ENCODE measurements at places on chromosomes 2 and 18.

DNA sequence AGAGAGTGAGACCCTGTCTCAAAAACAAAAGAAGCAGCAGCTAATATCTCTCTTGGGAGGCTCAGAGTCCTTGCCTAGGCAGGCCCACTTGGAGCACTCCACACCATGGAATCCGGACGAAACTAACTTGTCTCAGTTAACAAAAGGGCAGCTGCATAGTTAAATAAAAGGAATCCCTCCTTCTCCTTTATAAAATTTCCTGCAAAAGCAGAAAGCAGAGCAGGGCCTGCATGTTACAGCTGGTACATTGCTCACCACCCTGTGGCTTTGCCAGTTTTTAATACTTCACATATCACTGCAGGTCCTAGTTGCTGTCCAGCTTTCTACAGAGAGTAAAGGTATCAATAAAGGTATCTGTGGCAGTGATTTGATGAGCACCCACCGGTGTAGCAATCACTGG lies 93.6 kb downstream of the ASAP2 start:
- DNase-seq = no peak

- no peak for DNase-seq
Measured at GRCh38 chr18:54080858-54081257, 143.6 kb downstream of the MBD2 start.

DNA sequence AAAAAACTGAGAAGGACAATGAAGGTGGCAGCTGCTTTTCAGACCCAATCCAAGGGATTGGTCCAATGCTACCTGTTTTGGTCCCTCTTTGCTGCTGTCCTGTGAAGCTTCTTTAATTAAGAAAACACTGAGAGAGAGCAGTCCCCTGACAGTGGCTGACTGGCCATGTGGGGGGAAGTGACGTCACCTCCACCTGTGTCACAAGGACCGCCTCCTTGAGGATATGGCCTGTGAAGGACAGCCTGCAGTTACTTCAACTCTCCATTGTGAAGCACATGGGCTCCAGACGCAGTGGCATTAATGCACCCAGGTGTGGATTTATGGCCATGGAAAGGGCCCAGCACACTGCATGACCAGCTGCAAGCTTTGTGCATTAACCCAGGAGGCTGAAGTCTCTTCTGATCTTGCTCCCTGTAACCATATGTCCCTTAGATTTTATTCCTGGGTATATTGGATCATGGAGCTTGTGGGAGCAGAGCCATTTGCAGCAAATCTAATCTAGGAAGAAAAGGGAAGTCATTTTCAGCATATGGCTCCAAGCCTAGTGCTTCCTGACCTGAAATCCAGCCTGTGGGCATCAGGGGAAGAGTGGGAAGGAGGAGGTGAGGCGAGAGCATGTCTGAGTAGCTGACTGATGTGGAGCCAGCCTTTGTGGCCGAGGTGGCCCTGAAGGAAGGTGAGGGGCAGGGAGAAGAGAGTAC lies 32.2 kb downstream of the KIF5C start:
- DNase-seq = no peak

DNA sequence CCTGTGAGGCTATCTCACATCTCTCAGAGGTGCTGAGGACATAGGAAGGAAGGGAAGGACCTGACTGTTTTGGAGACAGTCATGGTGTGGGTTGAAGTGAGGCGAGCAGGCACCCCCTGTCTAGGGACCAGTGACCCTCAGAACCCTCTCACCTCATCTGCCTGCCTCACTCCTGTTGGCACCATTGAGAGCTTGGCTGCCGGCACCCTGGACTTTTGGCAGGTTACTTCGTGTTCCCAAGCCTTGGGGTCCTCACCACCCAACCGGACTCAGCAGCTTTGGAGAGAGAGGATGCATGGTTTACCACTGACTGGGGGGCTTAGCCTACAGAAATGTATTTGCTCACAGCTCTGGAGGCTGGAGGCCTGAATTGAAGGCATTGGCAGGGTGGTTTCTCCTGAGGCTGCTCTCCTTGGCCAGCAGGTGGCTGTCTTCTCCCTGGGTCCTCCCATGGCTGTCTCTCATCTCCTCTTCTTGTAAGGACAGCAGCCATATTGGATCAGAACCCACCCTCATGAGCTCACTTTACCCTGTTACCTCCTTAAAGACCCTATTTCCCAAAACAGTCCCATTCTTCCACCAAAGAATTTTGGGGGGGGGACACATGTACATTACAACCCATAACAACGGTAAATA lies 142.0 kb downstream of the TSN start:
- peak; percentile 38 for DNase-seq

- no peak for DNase-seq
Measured at GRCh38 chr2:16034975-16035746, 94.8 kb downstream of the MYCN start.

DNA sequence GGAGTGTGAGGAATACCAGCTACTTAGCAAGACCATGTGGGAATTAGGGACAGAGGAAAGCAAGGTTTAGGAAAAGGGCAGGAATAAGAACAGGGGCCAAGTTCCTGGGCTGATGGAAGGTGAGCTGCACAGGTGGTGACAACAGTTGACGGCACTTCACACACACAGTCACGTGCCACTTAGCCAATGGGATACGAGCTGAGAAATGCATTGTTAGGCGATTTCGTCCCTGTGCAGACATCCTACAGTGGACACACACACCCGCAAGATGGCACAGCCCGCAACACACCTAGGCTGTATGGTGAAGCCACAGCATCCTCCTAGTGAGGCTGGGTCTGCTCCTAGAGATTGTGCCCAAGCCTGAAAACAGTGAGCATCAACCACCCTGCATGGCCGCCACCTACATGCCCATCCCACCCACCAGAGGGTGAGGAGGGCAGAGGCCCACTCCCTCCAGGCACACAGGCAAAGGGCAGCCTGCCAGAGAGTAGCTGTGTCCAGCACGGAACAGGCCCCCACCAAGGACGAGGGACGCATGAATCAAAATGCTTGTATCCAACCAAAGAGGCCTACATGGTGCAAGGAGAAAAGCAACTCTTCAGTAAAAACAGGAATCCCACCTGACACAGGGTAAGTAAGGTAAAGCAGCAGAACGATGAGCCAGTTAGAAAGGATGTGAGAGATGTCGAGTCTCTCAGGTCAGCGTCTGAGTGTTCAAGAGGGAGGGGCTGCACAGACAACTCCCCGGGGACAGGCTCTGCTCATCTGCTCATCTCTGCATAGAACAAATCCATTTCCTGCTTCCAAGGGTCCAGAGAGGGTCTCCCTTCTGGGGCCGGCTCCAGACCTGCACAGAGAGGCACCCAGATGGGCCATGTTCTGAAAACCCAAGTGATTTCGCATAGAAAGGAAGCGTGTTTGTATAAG lies 51.3 kb downstream of the ZNF516 start:
- no peak for DNase-seq

DNA sequence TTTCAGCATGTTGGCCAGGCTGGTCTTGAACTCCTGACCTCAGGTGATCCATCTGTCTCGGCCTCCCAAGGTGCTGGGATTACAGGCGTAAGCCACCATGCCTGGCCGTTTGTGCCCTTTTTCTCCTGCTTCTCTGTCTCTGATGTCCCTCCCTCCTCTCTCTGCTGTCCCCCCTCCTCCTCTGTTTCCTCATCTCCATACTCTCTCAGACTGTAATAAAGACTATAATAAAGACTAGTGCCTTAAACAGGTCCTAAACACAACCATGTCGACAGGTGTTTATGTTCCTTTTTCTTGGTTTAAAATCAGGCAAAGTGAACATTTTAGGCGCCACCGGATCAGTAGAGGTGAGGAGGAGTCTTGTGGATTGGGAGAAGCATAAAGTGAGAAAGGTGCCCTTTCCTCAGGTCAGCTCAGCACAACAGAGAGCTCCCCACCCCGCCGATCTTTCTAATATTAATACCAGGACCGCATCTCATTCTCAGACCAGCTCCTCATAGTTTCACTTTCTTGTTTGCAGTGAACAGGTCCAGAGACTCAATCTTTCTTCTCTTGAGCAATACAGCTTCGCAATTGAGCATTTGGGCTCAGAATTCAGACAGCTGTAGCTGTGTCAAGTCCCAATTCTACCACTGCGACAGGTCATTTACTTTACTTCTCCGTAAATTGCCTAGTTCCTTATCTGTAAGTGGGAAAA lies 23.7 kb downstream of the TIMM21 start:
- DNase-seq = no peak
